ENCODE measurements at places on chromosomes 7 and 10.

DNA sequence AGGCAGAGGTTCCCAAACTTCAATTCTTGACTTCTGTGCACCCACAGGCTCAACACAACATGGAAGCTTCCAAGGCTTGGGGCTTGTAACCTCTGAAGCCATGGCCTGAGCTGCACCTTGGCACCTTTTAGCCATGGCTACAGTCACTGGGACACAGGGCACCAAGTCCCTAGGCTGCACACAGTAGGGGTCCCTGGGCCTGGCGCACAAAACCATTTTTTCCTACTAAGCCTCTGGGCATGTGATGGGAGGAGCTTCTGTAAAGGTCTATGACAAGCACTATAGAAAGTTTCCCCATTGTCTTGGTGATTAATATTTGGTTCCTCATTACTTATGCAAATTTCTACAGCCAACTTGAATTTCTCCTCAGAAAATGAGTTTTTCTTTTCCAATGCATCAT is 420.9 kb upstream of the GRM3 start:
- DNase-seq = no peak

GRCh38 chr7:26534649-26535482 is 243.2 kb downstream of the SNX10 start:
- DNase-seq = no peak

- no peak for DNase-seq
Observed at GRCh38 chr10:43044961-43045621, 31.8 kb upstream of the RET start.

GRCh38 chr10:94407668-94408067 is 5.3 kb downstream of the TBC1D12 start:
- DNase-seq = no peak

GRCh38 chr7:40288827-40289226 is 154.0 kb downstream of the SUGCT start:
- no peak for DNase-seq

DNA sequence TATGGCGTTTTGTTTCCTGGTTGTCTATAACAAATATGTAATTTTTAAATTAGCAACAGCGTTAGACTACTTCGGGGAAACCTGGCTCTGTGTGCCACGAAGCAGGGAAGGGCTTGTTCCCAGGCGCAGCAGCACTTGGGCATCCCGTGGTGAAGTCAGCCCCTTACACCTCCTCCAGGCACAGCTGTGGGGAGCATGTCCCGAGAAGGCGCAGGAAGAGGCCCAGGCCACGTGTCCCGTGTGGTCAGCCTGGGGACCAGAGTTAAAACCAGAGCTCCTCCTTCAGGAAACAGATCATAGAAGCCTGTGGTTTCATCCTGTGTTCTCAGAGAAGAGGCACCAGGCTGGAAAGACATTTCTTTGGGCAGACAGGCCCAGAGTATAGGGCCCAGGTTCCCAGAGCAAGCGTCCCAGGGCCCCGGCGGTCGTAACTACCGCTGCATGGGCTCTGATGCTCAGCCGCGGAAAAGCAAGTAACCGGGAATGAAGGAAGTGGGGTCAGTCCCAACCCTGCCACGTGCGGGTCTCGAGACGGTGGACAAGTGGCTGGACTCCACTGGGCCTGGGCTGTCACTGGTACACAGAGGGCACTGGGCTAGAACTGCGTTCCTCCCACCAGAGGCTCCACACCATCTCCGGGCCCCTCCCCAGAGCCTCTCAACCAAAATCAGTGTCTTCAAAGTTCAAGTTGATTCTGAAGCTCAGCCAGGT is 7.1 kb downstream of the NUDT1 start:
- peak; percentile 21 for DNase-seq

DNA sequence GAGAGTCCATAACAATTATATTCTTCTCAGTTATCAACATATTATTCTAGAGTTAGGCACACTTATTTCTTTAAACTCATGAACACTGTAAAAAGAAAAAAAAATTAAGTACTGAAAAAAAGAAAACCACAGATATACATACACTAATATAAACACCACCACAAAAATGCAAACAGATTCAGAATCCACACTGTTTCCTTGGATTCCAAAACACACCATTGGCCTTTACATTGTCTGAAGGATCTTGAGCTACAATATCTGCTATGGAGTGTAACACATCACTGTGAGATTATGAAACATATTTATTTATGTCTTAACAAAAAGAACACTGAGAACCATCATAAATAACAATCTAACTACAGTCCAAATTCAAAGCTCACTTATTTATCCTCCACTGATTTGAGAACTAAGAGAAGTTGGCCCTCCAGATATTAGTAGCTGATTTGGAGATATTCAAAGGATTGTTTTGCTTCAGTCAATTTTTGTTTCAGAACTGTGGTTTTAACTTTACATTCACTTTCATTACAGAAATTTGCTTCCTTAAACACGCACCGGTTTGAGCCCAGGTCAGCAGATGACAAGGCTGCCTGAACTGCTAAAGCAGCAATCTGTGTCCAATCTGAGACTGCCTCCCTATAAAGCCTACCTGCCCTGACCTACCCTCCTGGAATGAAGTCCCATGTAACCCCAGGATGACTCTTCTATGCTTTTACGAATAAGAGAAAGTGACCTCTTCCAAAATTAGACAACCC is 47.0 kb upstream of the CDK1 start:
- no peak for DNase-seq

DNA sequence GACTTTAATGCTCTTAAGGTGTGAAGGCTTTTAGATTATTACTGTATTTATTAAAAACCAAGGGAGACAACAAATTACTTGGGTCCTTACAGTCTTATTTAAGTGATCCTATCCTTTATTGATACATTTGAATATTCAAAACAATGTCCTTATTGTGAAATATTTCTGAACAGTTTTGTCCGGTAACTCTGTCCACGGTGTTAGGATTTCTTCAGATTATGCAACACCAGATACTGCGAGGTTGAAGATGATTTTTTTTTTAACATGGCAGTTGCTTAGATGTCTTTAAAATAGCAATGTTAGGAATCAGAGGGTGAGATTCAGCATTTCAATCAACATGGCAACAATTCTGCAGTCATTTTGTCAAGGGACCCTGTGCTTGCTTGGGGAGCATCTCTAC is 176.5 kb downstream of the CSTF2T start:
- DNase-seq = no peak

GRCh38 chr10:17785276-17785930 is 23.7 kb upstream of the MRC1 start:
- peak; percentile 19 for DNase-seq

DNA sequence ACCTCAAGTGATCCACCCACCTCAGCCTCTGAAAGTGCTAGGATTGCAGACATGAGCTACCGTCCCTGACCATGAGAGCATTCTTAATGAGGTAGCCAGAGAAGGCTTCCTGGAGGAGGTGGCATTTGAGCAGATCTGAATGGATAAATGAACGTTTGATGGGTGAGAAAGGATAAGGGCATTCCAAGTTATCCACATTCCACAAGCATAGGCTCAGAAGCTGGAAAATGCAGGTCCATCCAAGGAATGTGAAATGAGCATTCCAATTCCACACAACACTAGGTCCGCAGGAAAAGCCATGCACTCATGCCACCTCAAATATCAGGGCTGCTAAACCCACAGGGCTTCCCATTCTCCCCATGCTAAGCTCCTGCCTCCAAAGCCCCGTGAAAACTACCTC is 17.0 kb downstream of the TMEM130 start:
- DNase-seq = no peak

GRCh38 chr7:39094731-39095130 is 117.0 kb downstream of the POU6F2 start:
- DNase-seq = no peak

GRCh38 chr10:86293396-86293791 is 73.2 kb downstream of the GRID1 start:
- no peak for DNase-seq

GRCh38 chr10:60413306-60414012 is 23.8 kb upstream of the ANK3 start:
- DNase-seq = no peak

DNA sequence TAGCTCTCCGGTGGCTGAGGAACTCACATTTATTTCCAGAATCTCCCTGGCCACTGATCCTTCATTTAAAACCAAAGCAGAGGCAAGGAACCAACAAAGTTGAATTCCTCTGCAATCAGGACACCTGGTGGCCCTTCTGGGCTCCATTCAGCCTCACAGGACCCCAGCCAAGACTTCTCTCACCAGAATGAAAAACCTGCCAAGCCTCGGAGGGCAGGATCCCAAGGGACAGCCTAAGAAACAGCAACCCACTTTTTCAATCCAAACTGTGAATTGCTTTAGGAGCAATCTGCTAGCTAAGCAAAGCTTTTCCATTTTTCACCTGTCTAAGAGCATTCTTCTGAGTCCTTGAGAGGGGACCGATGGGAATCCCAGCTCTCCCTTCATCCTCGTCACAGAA is 34.6 kb downstream of the OAT start:
- peak; percentile 5 for DNase-seq

DNA sequence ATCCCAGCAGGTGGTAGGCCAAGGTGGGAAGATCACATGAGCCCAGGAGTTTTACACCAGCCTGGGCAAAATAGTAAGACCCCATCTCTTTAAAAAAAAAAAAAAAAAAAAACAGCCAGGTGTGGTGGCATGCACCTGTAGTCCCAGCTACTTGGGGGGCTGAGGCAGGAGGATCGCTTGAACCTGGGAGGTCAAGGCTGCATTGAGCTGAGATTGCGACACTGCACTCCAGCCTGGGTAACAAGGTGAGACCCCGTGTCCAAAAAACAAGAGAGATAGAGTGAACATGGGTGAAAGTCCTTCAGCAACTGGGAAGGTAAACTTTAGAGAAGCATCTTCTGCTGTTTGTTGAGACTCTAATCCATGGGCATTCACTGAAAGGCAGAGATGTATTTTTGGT is 6.3 kb upstream of the LAMTOR4 start:
- no peak for DNase-seq

DNA sequence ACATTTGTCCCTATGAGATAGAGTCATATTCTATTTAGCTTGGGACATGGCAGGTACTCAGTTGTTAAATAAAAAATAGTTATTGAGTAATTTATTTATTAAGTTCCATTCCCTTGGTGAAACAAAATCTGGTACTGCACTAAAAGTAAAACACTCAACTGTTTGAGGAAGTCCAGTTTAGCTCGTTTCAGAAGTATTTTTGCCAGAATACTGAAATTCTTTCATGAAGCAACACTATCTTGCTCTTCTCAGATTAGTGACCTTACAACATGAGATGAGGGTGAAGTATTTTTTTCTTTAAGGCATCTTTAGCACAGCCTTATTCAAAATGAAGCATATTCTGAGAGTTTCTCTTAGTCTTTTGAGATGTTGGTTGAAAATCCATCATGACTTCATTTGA is 106.0 kb downstream of the ZNF365 start:
- no peak for DNase-seq

DNA sequence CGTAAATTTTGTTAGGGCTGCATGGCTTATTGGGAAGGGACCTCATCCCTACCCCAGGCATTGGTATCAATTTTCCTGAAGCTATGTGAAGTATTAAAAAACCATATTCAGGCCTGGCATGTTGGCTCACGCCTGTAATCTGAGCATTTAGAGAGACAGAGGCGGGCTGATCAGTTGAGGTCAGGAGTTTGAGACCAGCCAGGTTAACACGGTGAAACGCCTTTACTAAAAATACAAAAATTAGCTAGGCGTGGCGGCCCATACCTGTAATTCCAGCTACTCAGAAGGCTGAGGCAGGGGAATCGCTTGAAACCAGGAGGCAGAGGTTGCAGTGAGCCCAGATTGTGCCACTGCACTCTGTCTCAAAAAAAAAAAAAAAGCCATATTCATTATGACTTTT is 7.1 kb downstream of the TASOR2 start:
- no peak for DNase-seq

- DNase-seq = no peak
Observed at GRCh38 chr7:75889223-75889825, 10.5 kb downstream of the RHBDD2 start.

DNA sequence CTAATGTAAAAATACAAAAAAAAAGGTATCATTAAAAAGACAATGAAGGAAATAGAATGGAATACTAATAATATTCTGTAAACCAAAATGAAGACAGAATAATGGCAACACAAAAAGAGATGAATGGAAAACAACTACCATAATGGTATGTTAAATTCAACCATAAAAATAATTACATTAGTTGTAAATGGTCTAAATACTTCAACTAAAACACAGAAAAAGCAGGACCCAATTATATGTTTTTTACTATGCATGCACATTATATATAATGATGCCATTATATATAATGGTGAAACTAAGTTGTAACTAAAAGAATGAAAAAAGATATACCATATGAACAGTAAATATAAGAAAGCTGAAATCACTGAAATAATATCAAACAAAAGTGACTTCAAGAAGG is 76.5 kb downstream of the CUBN start:
- DNase-seq = no peak

DNA sequence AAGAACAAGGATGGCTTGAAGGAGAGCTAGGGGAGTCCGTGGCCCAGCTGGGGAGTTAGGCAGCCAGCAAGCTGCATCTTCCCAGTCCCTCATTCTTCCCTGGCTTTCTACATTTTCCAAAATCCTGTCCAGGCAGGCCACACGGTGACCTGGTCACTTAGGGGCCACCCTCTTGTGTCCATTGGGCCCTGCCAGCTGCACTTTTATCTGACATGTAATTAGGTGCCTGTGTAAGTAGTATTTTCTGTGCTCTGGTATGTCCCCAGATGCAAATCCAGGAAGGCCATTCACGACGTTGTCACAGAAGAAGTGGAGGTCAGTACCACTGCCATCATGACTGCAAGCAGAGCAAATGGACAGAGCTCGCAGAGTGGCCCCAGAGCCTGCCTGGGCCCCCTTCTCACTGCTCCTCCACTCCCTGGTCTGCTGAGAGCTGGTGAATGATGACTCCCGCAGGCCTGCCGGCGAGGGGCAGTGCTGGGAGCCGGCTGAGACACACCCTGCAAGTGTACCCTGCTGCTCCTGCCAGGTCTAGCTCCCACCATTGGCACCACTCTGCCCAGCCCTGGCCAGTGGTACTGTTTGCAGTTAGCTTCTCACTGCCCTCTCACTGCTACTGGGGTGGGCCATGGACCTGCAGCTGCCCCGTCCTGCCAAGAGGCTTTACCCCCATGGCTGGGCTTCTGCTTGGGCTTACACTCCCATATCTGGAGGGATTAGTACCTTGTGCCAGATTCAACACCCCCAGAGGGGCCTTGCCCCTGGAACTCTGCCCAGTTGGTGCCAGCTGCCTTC is 98.2 kb downstream of the GLRX3 start:
- no peak for DNase-seq

- DNase-seq = no peak
Observed at GRCh38 chr10:71521504-71522441, 125.1 kb downstream of the CDH23 start.

- DNase-seq = peak; percentile 82
Observed at GRCh38 chr7:139775829-139776266, 1.9 kb downstream of the HIPK2 start.

DNA sequence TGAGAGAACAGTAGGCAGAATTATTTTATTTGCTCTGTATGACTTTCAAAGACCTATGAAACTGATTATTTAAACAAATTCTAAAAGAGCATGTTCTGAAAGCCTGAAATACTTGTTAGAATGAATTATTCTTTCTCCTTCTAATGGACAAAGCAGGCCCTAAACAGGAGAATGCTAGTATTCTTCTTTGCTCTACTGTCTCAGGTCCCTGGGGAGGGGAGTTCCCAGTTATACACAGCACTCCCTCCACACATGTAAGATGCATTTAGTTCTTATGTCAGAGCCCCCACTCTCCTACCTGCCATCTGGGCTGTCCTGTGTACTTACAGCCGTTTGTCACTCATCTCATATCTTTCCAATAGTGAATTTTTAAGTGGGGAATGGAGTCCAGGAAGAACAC is 633.5 kb upstream of the ANKRD30A start:
- no peak for DNase-seq
